ENCODE measurements at places on chromosomes 2 and 18.

DNA sequence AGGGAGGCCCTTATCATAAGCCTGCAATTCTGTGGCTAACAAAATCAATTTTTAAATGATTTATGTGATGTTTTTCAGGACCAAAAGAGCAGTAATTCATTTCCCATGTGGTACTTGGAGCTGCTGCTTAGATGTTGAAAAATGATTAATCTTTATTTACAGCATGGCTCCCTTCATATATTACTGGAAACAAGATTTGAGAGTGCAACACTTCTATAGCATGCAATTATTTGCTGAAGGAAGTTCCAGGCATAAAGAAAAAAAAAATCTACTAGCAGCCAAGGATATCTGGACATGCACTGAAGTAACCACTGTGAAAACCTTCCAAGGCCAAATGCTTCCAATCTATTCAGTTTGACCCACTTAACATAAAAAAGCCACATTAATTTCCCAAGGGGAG is 186.3 kb downstream of the SLC8A1 start:
- no peak for DNase-seq

DNA sequence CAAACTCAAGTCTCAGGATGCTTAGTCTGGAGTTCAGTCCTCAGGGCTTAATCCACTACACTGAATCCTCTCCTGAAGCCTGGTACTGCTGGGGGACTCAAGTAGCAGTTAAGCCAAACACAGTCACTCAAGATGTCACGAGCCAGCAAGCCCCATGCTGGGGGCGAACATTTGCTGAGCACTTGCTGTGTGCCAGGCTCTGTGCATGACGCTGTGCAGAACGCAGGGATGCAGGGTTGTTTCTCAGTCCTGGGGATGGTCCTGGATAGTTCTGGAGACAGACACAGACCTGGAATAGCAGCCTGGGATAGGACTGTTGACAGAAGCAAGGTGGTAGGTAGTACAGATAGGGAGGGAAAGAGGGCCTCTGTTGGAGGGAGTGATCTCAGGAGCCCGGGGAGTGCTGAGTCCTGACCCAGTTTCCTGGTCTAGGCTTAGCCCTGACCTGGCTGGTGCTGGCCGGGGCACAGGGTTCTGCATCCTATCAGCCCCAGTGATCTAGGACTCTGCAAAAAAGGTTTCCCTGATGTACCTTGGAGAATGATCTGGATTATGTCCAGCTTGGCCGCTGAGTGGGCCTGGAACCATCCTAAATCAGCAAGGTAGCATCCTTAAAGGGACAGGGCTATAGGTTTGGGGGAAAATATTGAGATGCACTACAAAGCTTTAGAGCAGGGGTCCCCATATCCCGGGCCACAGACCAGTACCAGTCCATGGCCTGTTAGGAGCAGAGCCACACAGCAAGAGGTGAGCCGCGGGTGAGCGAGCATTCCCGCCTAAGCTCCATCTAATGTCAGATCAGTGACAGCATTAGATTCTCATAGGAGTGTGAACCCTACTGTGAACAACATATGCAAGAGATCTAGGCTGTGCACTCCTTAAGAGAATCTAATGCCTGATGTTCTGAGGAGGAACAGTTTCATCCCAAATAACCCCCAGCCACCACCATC is 54.7 kb upstream of the OTOF start:
- DNase-seq = no peak

DNA sequence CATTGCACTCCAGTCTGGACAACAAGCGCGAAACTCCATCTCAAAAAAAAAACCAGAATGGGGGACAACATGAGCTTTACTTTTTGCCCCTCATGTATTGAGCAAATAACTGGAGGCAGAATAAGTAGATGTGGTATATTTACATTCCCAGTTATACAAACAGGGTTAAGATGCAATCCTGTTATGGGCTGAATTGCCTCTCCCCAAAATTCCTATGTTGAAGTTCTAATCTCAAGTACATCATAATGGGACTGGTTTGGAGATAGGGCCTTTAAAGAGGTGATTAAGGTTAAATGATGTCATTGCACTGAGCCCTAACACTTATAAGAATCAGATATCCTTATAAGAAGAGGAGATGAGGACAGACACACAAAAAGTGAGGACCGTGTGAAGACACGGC is 319.8 kb upstream of the KLHL29 start:
- no peak for DNase-seq

DNA sequence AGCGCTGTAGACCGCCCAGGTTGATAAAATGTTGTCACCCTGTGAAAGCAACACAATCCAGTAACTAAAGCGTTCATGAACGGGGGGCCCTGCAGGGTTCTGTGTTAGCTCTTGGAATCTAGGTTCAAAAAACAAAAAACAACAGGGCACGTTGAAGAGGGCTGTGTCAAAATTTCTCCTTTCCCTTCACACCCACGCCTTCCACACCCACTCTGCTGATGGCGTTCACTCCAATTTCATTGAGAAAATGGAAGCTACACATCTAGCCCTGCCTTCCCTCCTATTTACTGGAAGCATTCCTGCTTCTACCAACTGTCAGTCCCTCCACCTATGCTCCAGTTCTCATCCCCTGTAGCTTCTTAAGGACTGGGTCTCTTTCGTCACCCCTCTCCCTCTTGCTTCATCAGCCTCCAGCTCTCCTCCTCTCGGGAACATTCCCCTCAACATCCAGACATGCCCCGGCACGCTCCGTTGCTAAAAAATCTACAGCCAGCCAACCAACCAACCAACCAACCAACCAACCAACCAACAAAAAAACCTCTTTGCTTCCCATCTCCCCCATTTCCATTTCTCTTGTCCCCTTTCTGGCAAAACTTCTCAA is 98.4 kb upstream of the SP3 start:
- peak; percentile 46 for DNase-seq

DNA sequence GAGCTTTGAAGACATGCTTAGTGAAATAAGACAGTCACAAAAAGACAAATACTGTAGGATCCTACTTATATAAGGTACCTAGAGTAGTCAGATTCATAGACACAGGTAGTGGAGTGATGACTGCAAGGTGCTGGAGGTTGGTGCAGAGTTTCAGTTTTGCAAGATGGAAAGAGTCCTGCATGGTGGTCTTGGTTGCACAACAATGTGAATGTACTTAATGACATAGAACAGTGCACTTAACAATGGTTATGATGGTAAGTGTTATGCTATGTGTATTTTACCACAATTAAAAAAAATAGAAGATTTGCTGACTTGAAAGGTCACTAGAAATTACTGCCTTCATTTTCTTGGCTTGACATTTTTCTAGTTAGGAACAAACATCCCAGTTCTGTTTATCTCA is 9.5 kb downstream of the CERS6 start:
- DNase-seq = no peak

All from ELF-1 (cell line).